ENCODE measurements at places on chromosomes 16 and 17.
A peak's percentile ranks its signal among the peaks of the same experiment; 100 is the strongest.

DNA sequence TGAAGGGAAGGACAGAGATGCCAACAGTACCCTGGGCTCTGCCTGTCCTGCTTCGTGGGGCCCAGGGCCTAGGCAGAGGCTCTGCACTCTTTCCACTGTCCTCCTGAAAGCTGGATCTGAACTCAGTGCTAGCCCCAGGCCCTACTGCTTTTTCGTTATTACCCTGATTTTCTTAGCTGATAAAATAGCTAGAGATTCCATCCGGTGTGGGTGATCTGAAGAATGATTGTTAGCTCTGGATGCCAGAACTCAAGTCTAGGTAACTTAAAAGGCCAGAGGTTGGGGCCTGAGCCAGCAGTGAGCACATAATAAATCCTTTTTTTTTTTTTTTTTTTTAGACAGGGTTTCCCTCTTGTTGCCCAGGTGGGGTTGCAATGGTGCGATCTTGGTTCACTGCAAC is 1.8 kb upstream of the MYBBP1A start:
- DNase-seq, result no peak

DNA sequence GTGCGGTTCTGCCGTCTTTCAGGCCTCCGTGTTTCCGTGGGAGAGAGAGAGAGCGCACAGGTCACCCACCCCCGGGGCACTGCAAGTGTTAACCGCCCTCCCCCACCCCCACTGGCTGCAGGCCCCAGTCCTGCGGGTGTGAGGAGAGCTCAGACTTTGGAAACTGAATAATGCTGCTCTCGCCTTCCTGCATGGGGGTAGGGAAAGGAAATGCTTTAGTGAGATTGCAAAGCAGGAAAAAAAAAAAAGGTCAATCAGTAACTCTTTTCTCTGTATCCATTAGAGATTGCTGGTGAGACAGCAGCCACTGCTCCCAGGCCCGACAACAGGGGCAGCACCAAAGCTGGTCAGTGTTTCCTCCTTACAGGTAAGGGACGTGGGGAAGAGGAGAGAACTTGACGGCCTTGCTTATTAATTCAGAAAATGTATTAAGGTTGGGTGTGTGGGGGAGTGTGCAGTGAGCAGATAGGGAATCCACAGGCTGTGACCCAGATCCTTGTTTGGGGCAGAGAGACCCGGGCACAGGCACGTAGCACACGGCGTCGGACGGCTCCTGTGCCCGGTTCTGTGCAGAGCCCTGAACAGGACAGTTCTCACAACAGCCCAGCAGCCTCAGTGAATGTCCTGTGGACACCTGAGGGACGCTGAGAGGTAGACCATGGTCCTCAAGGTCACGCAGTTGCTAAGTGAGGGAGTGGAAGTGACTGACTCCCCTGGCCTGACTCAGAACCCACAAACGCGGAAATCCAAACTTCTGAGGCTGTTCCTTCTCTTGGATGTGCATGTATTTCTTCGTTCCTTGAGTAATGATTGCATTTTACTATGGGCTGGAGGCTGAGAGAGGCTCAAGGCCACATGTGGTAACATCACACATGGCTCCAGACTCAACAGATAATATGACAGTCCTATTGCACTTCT is 156.5 kb downstream of the FOXL1 start:
- no peak for DNase-seq

DNA sequence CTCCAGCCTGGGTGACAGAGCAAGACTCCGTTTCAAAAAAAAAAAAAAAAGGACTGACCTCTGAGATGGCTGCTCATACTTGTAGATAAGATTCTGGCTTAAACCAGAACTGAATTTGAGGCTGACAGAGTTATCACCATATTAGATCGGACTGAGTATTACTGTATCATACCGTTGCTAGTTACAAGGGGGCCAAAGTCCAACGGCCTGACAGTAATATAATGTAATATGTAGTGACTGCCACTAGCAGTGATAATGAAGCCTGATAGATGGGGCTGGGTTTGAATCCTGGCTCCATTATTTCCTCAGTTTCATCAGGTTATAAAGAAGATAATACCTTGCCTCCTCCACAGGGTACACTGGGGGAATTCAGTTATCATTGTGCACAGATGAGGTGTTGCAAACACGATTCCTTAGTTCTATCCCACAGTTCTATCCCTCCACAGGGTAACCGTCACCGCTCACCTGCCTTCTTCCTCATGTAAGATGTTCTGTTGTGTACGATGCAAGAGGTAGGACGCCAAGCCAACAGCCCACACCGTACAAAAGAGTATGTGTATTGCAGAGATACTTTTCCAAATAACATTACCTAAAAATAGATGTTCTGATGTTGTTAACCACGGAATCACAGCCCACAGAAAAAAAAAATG is 5.2 kb downstream of the TMEM220 start:
- no peak for DNase-seq

GRCh38 chr16:3465911-3466584 is 22.6 kb downstream of the NAA60 start:
- no peak for DNase-seq

DNA sequence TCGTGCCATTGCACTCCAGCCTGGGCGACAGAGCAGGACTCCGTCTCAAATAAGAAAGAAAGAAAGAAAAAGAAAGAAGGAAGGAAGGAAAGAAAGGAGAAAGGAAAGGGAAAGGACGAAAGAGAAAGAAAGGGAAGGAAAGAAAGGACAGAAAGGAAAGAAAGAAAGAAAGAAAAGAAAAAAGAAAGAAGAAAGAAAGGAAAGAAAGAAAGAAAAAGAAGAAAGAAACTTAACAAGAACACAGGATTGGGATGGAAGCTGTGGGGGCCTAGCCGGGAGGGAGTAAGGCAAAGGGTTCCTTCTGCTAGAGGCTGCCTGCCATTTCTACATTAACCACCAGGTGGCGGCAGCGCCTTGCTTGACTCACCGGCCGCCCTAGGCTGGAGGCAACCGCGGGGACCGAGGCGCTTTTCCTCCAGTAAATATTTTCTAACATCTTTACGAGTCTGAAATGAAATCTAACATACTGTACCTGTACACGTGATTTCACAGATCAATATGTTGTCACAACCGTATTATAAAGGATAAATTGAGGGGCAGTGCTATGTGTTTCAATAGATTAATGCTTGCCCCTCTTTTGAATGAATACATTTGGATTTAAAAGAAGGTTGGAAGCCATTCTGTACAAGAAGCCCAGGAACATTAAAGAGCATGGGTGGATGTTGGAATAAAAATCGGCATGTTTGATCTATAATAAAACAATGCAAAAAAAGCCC is 6.1 kb downstream of the GJD3 start:
- DNase-seq, result peak; percentile 83

DNA sequence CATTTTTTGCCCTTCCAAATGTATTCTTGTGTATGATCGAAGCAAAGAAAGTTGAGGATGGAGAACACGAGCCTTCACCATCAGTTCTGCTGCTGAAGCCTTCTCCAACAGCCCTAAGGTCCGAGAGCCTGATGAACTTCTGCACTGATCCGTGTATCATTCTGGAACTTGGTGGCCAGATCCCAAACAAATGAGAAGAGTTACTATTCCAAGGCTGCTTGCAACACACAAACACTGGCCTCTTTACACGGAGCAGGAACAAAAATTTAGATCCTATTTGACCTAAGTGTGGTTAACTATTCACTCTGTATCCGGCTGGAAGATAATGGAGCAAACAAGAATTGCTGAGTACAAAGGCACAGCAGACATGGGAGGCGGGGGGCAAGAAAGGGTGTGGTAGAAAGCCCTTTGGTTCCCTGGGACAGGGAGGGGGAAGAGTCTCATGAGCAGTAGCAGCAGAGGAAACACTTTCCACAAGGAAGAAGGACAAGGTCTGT is 282.9 kb downstream of the SOX9 start:
- no peak for DNase-seq

DNA sequence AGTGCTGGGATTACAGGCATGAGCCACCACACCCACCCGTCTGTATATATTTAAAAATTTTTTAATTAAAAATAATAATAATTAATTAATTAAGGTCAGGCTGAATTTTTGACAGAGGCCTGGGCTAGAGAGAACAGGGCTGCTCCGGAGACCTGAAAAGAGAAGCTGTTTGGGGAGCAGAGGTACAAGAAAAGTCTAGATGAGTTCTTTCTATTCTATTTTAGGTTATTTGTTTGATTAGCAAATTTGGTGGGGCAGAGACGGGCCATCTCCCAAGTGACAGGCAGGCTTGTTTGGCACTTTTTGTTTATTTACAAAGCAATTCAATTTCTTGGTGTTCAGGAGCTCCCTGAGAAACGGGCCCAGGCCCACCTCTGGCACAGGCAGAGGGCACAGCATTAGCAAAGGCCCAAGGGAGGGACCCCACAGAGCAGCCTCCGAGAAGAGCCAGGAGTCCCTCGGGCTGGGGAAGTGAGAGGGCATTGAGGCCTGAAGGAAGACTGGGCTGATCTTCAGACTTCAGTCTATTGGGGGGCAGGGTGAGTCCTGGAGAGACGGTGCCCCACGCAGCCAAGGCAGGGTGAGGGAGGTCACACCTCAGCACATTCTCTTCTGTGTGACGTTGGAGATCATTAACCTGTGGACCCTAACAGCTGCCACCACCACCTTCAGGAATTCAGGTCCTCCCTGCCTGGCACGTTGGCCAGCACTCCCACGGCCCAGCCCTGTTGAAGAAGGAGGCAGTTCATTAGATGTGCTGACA is 10.8 kb upstream of the RIPOR1 start:
- no peak for DNase-seq

DNA sequence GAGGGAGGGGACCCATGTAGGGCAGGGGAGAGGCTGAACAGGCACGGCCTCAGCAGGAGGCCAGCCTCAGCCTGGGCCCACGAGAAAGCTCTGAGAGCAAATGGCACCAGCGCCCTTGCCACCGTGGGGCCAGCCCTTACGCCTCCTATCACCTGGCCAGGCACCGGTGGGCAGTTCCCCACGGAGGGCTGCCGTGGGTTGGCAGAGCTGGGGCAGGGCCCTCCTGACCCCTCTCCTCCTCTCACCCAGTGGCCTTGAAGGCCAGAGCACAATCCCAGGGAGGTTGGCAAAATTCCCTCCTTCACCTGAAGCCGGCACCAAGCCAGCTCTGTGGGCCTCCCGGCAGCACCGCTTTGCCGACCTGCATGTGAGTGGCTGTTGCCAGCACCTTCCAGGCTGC is 53.1 kb upstream of the ENPP7 start:
- DNase-seq, result no peak

DNA sequence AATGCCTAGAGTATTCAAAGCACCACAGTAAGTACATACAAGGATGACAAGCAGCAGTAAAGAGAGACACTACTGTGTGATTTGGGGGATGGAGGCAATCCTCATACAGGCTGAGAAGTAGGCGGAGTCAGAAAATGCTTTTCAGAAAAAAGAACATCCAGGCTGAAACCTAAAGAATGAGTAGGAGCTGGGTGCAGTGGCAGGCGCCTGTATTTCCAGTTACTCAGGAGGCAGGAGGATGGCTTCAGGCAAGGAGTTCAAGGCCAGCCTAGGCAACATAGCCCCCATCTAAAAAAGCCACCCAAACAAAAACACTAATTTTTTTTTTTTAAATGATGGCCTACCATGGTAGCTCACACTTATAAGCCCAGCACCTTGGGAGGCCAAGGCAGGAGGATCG is 10.3 kb downstream of the KANSL1 start:
- DNase-seq, result no peak

DNA sequence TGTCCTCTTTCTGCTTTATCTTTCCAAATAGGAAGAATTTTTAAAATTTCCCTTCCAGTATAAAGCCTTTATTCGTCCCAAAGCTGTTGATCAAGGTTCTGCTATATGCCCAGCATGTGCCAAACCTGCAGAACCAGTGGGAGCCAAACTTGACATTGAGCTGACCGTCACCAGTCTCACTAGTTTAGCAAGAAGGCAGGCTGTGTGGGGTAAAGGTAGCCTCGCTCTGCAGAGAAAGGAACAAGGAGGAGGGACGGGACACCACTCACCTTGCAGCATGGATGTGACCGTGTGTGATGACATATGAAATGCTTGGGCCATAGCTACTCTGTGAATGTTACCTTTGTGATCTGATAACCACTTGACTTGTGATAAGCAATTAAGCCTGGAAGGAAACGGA is 392.2 kb downstream of the CPPED1 start:
- DNase-seq, result no peak

DNA sequence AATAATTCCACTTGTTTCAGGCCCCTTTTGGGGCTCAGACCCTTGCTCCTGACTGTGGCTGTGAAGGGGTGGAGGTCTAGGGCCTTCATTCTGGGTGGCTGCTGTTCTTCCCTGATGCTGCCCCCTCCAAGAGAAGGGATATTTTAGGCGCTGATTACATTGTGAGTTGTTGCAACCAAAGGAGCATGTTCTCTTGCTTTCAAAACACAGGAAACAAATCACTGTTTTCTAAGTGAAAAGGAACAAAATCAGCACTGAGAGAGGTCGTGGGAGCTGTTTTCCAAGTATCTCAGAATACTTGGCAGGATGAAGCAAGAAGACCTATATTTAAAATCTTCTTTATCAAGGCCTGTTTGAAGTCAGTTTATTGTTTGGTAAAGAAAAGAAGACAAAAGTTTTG is 25.3 kb upstream of the SEC14L1 start:
- no peak for DNase-seq

GRCh38 chr17:78374631-78375274 is 3.7 kb upstream of the PGS1 start:
- DNase-seq, result no peak

- no peak for DNase-seq
Measured at GRCh38 chr17:57511475-57512123, 233.5 kb downstream of the CCDC182 start.

DNA sequence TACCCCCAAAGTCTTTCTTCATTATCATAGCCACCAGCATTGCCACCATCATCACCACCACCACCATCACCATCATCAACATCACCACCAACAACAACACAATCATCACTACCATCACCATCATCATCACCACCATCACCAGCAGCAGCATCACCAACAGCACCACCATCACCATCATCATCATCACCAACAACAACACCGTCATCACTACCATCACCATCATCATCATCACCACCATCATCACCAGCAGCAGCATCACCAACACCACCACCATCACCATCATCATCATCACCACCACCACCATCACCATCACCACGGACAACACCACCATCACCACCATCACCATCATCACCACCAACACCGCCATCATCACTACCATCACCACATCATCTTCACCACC is 500 bp upstream of the TMEM114 start:
- no peak for DNase-seq
